Camera-type eye (tissue), 1 donor: ENCODE measurements at places on chromosomes 3 and 15. TPM values are rescaled to one million over a fixed set of nuclear protein-coding genes. Genes with fewer than 3 reads are reported as not detected.

SCN11A gene
- total RNA-seq: 1.4 TPM

SLC7A14 gene
- total RNA-seq: 4.5 TPM

ALCAM gene
- 55.5 TPM for total RNA-seq

CCDC9B gene
- total RNA-seq: 8.4 TPM

ARPIN gene
- 28.5 TPM for total RNA-seq

ARL6IP5 gene
- total RNA-seq: 98.8 TPM

IMPG2 gene
- total RNA-seq: 221 TPM

SLC2A2 gene
- not detected for total RNA-seq

ACKR2 gene
- total RNA-seq: 1.1 TPM

CPA3 gene
- 8.6 TPM for total RNA-seq

RGMA gene
- total RNA-seq: 13.7 TPM

PDE12 gene
- total RNA-seq: 22.0 TPM

GOLGA6L10 gene
- total RNA-seq: 5.0 TPM

CXCR6 gene
- not detected for total RNA-seq

SYNPR gene
- total RNA-seq: 21.0 TPM

VPS8 gene
- total RNA-seq: 138 TPM

ANAPC13 gene
- total RNA-seq: 78.0 TPM

CPLX3 gene
- total RNA-seq: 42.8 TPM

SI gene
- not detected for total RNA-seq

FES gene
- total RNA-seq: 35.7 TPM

CHRNA5 gene
- 3.6 TPM for total RNA-seq
